Heart right ventricle (tissue), 16 donors: ENCODE measurements at places on chromosomes 2 and 18. TPM values are rescaled to one million over a fixed set of nuclear protein-coding genes. Genes with fewer than 3 reads are reported as not detected.

Gene GALR1
- total RNA-seq = 0.13 TPM

GRCh38 chr2:43059183-43059897 is 167.1 kb downstream of the ZFP36L2 start:
- DNase-seq = peak; percentile 92

- no peak for DNase-seq
Observed at GRCh38 chr2:16217291-16217690, 276.9 kb downstream of the MYCN start.

GRCh38 chr2:224596289-224596688 is 11.1 kb upstream of the CUL3 start:
- DNase-seq = no peak

DNA sequence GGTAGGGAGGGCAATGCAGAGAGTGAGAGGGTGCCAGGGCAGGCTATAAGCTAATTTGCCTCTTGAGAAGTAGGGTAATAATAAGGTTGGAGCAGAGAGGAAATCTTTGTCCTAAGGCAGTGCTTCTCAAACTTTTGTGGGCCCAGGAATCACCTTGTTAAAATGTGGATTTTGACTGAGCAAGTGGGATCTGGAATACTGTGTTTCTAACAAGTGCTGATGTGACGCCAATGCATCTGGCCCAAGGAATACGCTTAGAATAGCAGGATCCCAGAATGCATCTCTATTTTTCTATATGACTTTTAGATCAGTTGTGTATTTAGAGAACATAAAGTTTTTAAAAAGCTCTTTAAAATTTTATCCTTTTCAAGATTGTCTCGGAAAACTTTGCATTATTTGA is 29.7 kb upstream of the GTF2A1L start:
- DNase-seq = no peak
